ENCODE measurements at places on chromosomes 7 and 10.

DNA sequence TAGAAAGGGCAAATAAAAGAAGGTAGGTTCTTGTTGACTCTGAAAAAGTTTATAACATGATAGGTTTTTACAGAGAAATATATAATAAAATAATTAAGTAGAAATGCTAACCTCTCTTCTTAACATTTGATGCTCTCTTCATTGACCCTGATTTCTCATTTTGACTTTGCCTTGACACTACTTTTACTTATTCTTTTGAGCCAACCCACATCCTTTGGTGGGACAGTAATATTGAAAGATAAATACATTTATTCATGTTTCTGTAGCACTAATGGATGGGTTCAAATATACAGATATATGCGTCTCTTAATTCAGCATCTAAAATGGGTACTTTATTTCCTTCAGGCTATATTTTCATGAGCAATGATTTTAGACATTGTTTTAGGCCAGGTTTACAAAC lies 34.4 kb downstream of the DDC start:
- DNase-seq, result no peak

GRCh38 chr10:124644771-124645415 lies 99.3 kb downstream of the FAM53B start:
- DNase-seq, result no peak

DNA sequence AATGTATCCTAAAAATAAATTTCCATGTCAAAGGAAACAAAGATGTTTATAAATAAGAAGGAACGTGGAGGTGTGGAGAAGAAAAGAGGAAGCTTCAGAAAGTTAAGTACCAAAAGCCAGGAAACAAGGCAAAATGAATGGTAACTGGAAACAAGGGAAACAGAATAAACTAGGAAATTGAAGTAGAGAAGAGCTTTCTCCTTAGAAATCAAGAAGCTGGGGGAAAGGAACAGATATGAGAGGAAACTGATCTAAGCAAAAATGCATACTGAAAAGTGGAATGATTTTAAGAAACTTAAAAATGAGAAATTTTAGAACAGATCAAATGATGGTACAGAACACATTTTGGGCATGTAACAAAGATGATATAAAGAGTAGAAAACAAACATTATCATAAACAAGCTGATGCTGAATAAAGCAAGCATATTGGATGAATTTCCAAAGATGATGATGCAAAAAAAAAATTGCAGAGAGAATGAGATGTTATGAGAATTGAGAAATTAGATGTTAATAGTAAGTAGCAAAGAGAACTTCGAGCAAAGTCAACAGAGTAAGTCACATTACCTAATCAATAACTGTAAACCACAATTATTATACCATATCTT lies 1.9 kb downstream of the BRAF start:
- no peak for DNase-seq

GRCh38 chr10:83254698-83255097 lies 884.6 kb upstream of the GHITM start:
- no peak for DNase-seq

- DNase-seq, result no peak
Observed at GRCh38 chr7:131424219-131424822, 96.6 kb downstream of the MKLN1 start.

- DNase-seq, result no peak
Observed at GRCh38 chr10:77244286-77244685, 393.3 kb downstream of the KCNMA1 start.

- no peak for DNase-seq
Observed at GRCh38 chr7:85765698-85766298, 578.9 kb upstream of the SEMA3D start.
